ENCODE measurements at places on chromosomes 13 and 19. TPM values are rescaled to one million over a fixed set of nuclear protein-coding genes. Genes with fewer than 3 reads are reported as not detected.

GRCh38 chr19:2791440-2791839 lies 6.1 kb downstream of the THOP1 start:
- peaks cover 17% of the 10 kb centered on the region for H3K36me3 ChIP-seq
- H3K4me3 ChIP-seq: no peak overlapping the region

DNA sequence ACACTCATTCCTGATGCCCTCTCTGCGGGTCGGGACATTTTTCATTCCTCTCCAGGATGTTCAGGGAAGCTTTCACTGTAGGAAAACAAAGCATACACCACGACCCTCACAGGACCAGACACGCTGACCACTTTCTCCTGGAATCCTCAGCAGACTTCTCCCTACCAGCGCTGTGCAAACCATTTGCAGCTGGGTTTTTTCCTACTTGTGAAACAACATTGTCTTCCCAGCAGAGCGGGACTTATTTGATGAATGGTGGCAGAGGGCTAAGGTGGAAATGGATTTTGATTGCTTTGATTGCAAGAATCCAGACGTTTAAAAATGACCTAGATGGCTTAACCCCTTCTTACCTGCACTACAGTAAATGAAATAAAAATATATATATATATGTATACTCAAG lies 265.9 kb downstream of the TBC1D4 start:
- no peak overlapping the region for H3K27ac ChIP-seq
- no peaks in the 10 kb centered on the region for H3K36me3 ChIP-seq
- peaks cover 8% of the 10 kb centered on the region for H3K4me1 ChIP-seq
- H3K27me3 ChIP-seq: peaks cover 4% of the 10 kb centered on the region
- no peak for DNase-seq

TMEM190 gene
- polyA plus RNA-seq: not detected

DNA sequence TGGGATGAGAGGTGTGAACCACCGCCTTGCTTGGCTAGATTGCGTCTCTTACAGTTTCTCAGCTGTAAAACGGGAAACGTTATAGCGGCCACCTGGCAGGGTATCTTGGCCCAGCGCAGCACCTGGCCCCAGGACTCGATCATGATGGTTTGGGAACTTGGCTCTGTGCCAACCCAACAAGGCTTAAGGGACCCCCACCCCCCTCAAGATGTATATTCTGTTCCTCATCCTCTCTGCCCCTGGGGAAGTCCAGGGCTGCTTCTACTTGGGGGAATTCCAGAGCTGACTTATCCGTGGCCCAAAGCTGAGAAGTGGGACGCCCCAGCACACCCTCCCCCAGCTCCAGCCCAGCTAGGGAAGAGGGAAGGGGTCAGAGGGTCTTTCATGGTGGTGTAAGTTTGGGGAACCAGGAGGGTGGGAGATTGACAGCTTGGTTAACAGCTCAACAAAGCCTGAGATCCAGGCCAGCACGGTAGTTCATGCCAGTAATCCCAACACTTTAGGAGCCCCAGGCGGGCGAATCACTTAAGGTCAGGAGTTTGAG lies 695 bp downstream of the ICAM1 start:
- peaks cover 23% of the 10 kb centered on the region for H3K27me3 ChIP-seq
- no peak for DNase-seq
- no peak overlapping the region for H3K4me3 ChIP-seq
- peaks cover 9% of the 10 kb centered on the region for H3K4me1 ChIP-seq
- no peak overlapping the region for H3K27ac ChIP-seq

DNA sequence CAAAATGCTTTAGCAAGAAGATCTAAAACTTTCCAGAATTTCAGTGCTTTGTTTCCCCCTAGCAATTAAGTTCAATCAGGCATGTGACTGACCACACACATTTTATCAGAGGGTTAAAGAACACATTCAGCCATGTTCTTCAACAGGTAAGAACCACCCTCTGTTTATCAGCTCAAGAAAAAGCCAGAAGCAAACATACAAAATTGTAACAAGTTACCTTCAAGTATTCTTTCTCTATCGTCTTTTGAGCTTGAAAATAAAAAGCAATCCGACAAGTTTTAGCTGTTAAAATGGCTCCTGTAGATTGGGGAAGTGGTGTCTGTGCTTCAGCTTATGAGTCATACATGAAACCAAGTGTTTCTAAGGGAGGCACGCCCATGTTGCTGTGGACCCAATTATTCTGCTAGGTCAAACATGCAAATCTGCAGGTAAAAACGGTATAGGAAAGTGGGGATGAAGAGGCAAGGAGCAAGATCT lies at the start of gene ELF1:
Gene ELF1 (minus strand): TSS at position 306 of the 477 bp plus-strand sequence. CDS start 37,262 bp downstream, outside the sequence.
- no peaks in the 10 kb centered on the region for H3K36me3 ChIP-seq
- H3K27ac ChIP-seq: peak within 1 kb of the TSS; percentile 100
- DNase-seq: peak; percentile 26
- peak within 1 kb of the TSS; percentile 86 for H3K4me3 ChIP-seq
- H3K4me1 ChIP-seq: peaks cover 23% of the 10 kb centered on the region

DNA sequence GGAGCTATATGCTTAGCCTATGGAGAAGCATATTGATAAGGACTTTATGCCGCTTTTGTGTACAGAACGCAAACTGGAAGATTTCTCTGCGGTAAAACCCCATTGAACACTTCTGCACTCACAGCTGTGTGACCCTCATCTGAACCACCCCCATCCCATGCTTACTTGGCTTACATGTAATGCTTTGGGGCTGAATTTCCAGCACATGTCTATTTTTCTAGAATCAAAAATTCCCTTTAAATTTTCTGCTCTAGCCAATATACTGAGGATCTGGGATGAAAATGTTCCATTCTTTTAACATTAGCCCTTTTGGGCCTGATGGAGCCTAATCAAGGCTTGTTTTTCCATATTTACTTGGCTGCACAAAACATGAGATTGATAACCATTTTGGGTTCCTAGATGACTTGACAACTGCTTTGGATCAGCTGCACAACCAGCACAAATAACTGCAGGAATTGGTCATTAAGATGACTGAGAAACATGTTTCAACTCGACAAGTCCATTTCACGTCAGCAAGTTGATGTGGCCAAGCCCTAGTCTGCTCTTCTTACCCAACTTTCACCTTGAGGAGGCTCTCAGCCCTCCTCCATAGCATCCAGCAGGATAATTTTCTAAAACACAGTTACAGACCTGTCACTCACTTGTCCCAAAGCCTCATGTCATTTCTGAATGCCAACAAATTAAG lies 52.4 kb downstream of the TNFSF11 start:
- H3K27me3 ChIP-seq: no peaks in the 10 kb centered on the region
- H3K4me3 ChIP-seq: no peak overlapping the region
- H3K36me3 ChIP-seq: no peaks in the 10 kb centered on the region
- H3K27ac ChIP-seq: no peak overlapping the region
- no peak for DNase-seq

- peak overlapping the region; percentile 91 for H3K4me3 ChIP-seq
- peak overlapping the region; percentile 96 for H3K27ac ChIP-seq
- no peaks in the 10 kb centered on the region for H3K27me3 ChIP-seq
Observed at GRCh38 chr19:5717215-5717935, 2.6 kb downstream of the LONP1 start.

DNA sequence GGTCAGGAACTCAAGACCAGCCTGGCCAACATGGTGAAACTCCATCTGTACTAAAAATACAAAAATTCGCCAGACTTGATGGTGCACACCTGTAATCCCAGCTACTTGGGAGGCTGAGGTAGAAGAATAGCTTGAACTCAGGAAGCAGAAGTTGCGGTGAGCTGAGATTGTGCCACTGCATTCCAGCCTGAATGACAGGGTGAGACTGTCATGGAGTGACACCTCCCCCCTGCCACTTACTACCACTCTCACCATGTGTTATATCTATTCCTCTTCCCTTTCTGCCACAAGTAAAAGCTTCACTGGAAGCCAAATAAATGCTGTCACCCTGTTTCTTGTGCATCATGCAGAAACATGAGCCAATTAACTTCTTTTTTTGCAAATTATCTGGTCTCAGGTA lies 10.6 kb upstream of the CEACAM4 start:
- DNase-seq: no peak
- H3K4me1 ChIP-seq: no peaks in the 10 kb centered on the region
- H3K27me3 ChIP-seq: no peaks in the 10 kb centered on the region
- no peaks in the 10 kb centered on the region for H3K36me3 ChIP-seq

DNA sequence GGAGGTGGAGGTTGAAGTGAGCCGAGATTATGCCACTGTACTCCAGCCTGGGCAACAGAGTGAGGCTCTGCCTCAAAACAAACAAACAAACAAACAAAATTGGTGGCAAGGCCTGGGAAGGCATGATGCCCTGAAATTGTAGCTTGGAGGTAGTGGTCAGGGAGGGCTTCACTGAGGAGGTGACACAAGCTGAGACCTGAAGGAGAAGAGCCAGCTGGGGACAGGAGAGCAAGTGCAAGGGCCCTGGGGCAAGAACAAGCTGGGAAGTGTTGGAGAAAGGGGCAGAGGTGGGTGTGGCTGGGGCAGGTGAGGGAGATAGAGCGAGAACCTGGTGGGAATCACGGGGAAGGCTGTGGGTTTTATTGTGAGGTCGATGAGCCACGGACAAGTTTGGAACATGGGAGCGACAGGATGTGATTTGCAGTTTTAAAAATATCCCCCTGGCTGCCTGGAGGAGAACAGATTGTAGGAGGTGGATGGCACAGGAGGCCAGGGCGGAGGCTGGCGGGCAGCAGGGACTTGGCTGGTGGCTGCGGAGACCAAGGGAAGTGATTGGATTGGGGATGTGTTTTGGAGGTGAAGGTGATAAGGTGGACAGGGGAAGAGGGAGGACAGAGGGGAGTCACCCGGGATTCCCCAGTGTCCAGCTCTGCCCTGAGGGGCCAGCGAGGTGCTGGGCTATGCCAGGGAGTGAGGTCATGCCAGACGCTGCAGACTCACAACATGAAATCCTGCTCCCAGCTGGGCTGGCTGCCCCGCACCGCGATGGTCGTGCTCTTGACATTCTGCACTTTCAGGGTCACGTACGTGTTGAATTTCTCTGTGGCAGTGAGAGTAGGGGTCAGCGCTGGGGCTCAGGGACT lies 14.0 kb downstream of the UNC13A start:
- H3K4me1 ChIP-seq: no peaks in the 10 kb centered on the region
- no peak for DNase-seq
- H3K27ac ChIP-seq: no peak overlapping the region

- no peaks in the 10 kb centered on the region for H3K4me1 ChIP-seq
- H3K27ac ChIP-seq: no peak overlapping the region
- H3K27me3 ChIP-seq: no peaks in the 10 kb centered on the region
Observed at GRCh38 chr13:32446773-32447465, 19.0 kb upstream of the N4BP2L1 start.

IZUMO2 gene
- polyA plus RNA-seq: not detected

DNA sequence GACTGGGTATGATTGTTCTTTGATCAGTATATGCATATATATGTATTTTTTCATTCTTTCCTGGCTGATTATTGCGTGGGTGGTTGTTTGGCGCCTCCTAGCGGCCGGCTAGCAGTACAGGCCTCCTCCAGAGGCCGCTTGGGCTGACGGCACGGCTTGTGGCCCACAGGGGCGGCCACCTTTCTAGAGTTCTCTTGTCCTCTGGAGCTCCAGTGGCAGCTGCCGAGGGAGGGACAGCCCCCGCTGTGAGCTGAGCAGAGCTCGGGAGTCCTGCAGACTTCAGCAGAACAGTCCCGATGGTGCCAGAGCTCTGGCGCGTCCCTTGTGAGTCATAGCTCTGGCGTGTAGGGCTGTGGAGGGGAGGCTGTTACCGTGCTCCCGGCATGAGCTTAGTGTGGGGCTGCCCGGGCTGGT lies 22.5 kb upstream of the ZNF429 start:
- DNase-seq: no peak
- no peak overlapping the region for H3K4me3 ChIP-seq
- no peaks in the 10 kb centered on the region for H3K36me3 ChIP-seq
- no peaks in the 10 kb centered on the region for H3K4me1 ChIP-seq
- no peak overlapping the region for H3K27ac ChIP-seq

LCP1 gene
- polyA plus RNA-seq: 2.5 TPM

CPAMD8 gene
- 1.3 TPM for polyA plus RNA-seq

GRCh38 chr19:51450730-51451307 lies 7.4 kb downstream of the SIGLEC8 start:
- no peaks in the 10 kb centered on the region for H3K27me3 ChIP-seq
- H3K36me3 ChIP-seq: no peaks in the 10 kb centered on the region
- no peaks in the 10 kb centered on the region for H3K4me1 ChIP-seq
- no peak for DNase-seq
- H3K4me3 ChIP-seq: no peak overlapping the region

DNA sequence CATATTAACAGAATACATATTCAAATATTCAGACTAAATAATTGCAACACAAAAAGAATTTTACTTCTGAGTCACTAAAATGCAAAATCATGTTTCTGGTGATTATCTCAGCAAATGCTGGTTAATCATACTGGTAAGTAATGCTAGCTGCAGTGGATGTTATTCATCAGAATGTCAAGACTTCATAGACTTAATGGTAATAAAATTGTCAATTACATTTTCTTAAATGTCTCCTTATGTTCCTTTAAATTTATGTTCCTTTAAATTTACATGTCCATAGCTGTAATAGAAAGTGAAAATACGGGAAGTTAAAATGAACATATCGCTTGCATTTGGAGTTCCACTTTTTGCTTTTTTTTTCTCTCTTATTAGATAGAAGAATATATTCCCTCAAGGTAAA lies 853.0 kb downstream of the SLITRK6 start:
- H3K4me1 ChIP-seq: no peaks in the 10 kb centered on the region
- no peak overlapping the region for H3K27ac ChIP-seq
- H3K27me3 ChIP-seq: no peaks in the 10 kb centered on the region
- H3K36me3 ChIP-seq: no peaks in the 10 kb centered on the region

TINCR gene
- 20.3 TPM for polyA plus RNA-seq

DNA sequence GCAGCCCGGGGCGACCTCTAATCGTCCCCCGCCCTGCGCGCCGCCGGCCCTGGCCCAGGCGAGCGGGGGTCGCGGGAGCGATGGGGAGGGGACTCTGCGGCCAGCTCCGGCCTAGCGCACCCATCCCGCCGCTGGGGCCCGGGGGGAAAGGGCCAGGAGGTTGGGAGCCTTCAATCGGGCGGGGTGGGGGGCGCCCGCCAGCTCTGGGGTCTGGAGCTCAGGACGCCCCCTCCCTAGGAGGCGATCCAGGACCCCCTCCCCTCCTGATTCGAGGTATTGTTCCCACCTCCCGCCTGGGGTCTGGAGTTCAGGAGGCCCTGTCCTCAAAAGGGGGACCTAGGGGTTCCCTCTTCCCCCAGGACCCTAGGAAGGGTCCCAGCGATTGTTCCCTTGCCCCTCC lies 430 bp downstream of the ZNF358 start:
- peak overlapping the region; percentile 64 for H3K4me3 ChIP-seq
- DNase-seq: no peak
- peaks cover 13% of the 10 kb centered on the region for H3K4me1 ChIP-seq
- no peaks in the 10 kb centered on the region for H3K36me3 ChIP-seq
- H3K27me3 ChIP-seq: no peaks in the 10 kb centered on the region
- H3K27ac ChIP-seq: no peak overlapping the region
